Activated naive CD4-positive, alpha-beta T cell treated with Interleukin-2 at 50 U/mL for 16 hours (primary cell): ENCODE measurements at places on chromosomes 5 and 9.

DNA sequence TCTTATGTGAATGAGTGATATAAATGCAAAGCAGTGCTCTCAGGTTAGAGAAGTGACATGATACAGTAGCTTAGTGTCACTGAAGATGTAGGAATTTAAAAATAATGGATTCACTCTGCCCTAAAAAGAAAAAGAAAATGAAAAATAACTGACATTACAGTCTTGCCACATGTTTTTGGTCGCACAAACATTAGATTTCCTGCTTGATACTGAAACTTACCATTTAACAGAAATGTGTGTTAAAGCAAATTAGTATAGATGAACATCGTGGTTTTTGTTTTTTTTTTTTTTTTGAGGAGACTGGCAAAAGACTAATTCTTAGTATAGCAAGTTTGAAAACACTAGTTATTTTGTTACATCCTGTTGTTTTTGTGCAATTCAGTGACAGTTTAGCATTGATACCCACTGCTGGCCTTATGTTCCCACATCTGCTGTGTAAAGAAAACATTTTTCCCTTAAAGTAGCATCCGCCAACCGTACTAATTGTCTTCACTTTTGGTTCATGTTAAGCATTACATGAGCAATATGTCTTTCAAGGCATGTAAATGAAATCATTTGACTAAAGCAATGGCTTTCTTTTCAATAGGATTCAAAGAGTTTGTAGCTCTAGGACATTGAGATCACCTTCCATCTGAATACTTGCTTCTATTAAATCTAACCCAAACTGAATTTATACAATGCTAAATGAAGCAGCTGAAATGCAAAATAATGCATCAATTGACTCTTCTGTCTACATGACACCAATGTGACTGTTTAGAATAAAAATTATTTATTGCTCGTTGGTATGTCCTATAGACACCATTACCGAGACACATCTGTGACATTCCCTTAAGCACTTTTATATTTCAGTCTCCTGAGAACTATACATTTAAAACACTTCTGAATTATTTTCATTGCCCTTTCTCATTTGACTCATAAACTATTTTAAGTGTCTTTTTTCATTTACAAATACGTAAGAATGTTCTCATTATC lies 859.1 kb downstream of the MAT2B start:
- DNase-seq = no peak

GRCh38 chr5:50856401-50857119 lies 190.1 kb downstream of the PARP8 start:
- no peak for DNase-seq

DNA sequence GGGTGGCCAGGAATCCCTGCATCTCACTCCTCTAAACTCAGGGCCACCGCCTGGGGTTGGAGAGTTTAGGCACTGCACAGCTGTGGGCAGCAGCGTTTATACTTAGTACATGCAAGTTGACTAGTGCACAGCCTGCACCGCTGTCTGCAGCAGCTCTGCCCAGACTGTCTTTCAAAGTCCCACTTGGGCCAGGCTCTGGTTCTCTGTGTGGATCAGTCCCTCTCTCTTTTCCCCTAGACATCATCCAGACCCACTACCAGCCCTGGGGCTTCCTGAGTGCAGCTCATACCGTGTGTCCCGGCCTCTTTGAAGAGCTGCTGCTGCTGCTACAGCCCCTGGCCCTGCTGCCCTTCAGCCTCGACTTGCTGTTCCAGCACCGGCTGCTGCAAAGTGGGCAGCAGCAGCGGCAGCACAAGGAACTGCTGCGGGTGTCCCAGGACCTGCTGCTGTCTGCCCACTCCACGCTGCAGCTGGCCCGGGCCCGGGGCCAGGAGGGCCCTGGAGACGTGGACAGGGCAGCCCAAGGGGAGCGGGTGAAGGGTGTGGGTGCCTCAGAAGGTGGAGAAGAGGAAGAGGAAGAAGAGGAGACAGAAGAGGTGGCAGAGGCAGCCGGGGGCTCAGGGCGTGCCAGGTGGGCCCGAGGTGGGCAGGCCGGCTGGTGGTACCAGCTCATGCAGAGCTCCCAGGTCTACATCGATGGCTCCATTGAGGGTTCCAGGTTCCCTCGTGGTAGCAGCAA lies 45.1 kb upstream of the TESK1 start:
- DNase-seq = no peak

DNA sequence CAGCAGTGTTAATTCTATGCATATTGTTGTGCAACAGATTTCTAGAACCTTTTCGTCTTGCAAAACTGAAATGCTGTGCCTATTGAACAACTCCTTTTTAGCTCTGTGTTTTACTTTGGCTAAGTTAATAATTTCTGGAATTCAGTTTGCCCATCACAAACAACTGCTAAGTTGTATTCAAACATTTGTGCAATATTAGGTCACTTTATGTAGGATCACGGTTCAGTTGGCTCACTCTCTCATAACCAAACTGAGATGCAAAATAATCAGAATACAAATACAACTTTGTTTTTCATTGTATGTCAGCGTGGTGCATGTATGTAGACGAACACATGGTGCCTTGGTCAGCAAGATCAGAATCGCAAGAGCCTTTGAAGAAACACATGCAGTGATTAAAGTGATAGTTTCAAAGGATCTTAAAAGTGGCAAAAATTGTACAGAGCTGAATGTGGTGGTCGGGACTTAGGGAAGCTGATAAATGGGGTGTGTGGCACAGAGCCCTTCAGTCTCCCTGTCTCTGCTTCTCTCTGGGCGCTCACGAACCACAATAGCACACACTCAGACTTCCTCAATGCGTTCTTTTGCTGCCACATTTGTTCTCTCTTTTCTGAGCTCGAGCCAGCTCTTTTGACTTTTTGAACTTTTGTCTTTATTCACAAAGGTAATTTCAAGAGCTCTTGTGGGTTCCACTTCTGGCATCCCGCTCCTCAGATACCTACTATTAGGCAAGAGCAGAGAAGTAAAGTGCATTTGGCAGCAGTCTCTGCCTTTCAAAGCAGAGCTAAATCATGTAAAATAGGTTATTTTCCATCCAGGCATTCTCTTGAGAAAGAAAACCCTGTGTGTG lies 112.4 kb upstream of the CTSL start:
- DNase-seq = no peak

GRCh38 chr5:87899208-87899661 lies 369.4 kb downstream of the TMEM161B start:
- no peak for DNase-seq

DNA sequence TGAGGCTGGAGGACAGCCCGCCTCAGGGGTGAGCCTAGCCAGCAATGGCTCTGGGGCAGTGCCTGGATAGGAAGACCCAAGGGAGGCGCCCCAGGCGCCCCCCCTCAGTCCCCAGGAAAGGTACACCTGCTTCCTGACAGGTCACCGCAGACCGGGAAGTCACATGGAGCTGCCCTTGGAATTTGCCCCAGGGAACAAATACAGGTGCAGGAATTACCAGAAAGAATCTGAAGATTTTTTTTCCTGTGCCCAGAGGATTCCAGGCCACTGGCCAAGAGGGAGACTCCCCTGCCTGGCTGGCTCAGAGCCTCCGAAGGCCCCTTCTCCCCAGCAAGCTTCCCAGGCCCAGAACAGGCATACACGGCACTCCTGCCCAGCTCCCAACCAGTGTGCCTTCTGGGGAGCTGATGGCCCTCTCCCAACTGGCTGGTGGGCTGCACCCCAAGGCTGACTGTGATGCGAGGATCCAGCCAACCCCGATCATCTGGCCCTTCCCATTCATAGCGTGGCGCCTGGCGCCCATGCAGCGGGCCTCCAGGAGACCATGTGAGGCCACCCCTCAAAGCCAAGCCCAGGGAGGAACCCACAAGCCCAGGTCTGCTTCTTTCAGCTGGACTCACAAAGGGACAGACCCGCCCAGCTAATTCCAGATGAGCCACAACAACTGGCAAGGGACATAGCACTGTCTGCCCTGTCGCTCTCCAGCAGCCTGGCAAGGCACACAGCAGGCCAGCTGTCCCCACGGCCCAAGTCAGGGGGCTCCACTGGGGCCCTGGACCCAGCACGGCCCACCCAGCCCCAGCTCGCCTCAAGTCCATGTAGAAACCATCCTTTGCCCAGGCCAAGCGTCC lies 2.3 kb downstream of the TPRN start:
- DNase-seq = no peak

- DNase-seq = no peak
Observed at GRCh38 chr5:172903790-172904189, 55.4 kb upstream of the RPL26L1 start.

GRCh38 chr9:78210841-78211301 lies 25.0 kb upstream of the CEP78 start:
- DNase-seq = no peak

- no peak for DNase-seq
Observed at GRCh38 chr5:178207183-178207916, 3.0 kb downstream of the HNRNPAB start.
